Skeletal muscle tissue (tissue), 5 donors: ENCODE measurements at places on chromosomes 4 and X. TPM values are rescaled to one million over a fixed set of nuclear protein-coding genes. Genes with fewer than 3 reads are reported as not detected.

The ZMAT1 gene
- 1.0 TPM for total RNA-seq

The MTCP1 gene
- 20.9 TPM for total RNA-seq

The AREG gene
- total RNA-seq = not detected

The NLGN3 gene
- total RNA-seq = 1.0 TPM

The AMTN gene
- total RNA-seq = not detected

The THAP6 gene
- total RNA-seq = 12.0 TPM

The RNF212 gene
- 3.7 TPM for total RNA-seq
